ENCODE measurements at places on chromosomes 4 and X.

- DNase-seq = peak; percentile 92
Measured at GRCh38 chr4:140358281-140358680, 15.2 kb upstream of the SCOC start.

GRCh38 chr4:22941688-22942375, 249.1 kb downstream of the GBA3 start:
- no peak for DNase-seq

DNA sequence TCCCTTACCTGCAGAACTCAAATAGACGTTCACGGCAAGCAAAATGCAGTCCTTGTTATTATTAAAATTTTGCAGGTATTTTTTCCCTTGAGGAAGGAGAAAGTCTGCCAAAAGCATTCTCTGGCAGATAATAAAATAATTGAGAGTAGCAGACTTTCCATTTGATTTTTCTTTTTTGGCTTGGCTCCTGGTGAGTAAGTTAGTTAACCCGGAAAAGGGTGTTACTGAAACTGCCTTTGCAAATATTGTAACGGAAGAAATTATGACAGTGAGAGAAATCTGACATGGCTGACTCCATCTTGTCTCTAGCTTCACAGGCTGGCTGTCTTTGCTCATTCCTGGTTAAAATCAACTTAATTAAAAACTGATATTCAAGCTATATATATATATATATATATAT, 100.5 kb downstream of the GPR143 start:
- DNase-seq = no peak

- DNase-seq = no peak
Measured at GRCh38 chrX:50168241-50168687, 32.5 kb downstream of the AKAP4 start.

DNA sequence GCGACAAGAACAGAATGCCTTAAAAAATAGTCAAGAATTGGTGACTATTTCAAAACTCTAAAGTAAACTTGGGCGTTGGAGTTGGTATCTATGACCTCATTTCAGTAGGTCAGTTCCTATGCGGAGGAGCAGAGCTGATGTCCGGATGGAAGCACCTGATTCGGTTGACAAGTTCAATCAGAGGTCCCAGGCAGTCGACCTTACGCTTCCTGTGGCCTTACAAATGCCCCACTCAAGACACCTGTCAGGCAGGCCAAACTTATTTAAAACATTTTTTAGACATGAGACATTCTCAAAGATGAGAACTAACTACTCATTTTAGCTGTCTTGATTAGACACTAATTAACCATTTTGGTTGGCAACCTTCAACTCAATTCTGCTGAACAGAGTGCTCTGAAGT, 137.7 kb upstream of the ADAMTS3 start:
- DNase-seq = no peak

GRCh38 chrX:97066381-97066780, 182.7 kb downstream of the RPA4 start:
- DNase-seq = no peak

DNA sequence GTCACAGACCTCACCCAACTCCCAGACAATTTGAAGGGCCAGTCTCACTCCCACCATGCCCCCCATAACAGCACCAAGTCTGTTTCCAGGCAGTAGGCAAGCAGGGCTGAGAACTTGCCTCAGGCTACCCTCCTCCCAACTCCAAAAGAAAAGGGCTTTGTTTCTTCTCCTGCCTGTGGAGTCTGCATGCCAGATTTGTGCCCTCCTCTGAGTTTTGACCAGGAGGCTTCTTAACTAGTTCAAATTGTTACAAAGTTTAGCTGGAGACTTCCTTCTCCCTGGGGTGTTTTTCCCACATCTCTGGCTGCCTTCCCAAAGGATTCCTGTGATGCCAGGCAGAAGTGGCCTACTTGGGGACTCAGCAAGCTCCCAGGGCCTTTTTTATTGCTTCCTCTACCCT, 29.6 kb downstream of the PBDC1 start:
- DNase-seq = no peak

GRCh38 chr4:4402966-4403365, 16.1 kb downstream of the NSG1 start:
- DNase-seq = no peak

GRCh38 chr4:47088298-47088697, 56.9 kb downstream of the GABRB1 start:
- no peak for DNase-seq

GRCh38 chr4:79688691-79689090, 280.7 kb upstream of the GK2 start:
- no peak for DNase-seq

- DNase-seq = peak; percentile 80
Measured at GRCh38 chr4:80989921-80990544, 40.5 kb upstream of the BMP3 start.

DNA sequence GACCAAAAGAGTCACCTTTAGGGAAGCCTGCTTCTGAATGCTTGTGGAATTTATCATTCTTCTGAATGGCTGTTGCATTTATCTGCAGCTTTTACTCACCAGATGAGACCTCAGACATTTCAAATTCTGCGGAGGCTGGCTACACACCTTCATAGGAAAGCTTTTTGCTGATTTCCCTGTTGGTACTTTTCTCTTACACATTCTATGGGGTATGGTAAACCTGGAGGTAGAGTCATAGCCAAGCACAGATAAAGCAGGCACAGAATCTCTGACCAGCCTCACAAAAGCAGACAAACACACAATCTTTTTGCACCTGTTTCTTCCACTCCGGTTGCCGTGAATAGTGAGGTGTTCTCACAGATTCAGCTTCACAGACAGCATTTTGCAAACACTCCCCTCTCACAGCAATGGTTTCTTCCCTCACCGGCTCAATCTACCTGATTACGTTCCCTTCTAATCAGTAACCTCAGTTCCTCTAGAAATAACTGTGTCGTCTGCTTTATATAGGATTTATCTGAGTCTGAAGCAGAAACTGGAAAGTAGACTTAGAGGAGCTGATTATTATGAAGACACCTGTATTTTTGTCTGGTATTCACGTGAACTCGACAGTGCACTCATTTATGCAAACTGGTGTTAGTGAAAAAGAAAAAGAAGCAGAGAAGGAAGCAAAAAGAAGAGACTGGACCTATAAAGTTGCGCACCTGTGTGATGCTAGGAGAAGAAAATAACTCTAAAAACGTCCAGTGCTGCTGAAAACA, 83.1 kb downstream of the DMD start:
- DNase-seq = no peak

DNA sequence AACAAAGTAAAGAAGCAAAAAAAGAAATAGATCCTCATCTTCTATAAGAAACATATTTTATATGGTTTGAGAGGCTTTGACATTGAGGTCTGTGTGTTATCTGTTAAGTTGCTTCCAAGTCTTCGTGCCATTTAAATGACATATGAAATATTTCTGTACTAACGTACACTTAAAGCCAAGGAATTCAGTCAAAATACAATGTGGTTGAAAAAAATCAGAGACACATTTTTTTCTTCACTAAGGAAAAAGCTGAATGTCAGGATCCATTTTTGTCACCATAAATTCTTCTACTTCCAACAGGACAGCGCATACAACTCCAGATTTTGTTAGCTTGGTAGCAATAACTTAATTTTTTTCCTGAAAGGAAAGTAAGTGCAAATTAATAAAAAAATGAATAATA, 168.5 kb downstream of the FAT4 start:
- no peak for DNase-seq

GRCh38 chr4:120316416-120316815, 249.8 kb upstream of the MAD2L1 start:
- DNase-seq = no peak

DNA sequence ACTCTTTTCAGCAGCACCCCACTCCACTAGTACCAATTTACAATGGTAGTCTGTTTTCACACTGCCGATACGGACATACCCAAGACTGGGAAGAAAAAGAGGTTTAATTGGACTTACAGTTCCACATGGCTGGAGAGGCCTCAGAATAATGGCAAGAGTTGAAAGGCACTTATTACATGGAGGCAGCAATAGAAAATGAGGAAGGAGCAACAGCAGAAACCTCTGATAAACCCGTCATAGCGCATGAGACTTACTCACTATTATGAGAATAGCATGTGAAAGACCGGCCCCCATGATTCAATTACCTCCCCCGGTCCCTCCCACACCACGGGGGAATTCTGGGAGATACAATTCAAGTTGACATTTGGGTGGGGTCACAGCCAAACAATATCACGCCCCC, 34.1 kb upstream of the MAGEA4 start:
- no peak for DNase-seq

DNA sequence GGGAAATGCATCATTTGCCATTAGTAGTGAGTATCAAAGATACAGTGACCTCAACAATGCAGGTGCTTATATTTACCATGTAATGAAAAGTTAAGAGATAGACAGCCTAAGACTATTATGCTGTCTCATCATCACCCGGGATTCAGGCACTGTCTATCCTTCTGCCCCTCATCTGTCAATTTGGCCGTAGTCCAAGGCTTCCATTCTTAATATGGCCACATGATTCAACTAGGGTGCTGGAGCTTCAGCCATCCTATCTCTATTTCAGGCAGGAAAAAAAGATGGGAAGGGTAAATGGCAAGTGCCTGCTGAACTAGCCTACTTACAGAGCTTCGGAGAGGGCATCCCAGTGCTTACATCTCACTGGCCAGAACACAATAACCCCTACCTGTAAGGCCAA, 196.7 kb upstream of the LNX1 start:
- no peak for DNase-seq

DNA sequence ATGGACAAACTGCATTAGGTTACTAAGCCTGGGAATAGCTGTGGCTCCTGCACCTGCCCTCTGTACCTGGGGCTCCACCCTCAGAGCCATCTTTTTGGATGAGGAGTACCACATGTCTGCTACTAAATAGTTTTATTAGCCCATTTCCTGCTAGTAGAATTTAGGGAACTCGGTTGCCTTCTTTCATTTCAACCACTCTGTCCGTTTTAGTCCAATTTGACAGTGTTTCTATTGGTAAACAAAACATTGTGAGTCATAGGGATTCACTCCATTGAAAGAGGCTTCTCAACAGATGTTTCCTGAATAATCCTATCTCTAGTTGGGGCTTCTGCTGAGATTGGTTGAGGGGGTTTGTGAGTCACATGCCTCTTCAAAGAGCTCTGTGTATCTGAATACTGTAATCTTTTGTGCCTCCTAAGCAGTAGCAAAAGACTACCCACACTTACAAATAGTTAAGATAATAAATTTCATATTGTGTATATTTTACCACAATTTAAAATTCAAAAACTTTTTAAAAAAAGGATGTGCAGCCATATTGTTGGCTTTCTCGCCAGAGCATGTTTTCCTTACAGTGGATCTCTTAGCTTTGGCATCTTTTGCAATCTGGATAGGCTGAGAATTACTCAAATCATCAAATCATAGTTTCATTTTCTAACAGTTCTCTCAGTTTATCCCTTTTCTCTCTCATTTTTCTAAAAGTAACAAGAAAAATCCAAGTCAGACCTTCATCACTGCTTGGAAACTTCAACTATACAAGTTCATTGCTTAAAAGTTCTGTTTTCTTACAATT, 9.9 kb downstream of the FAM200B start:
- peak; percentile 32 for DNase-seq

DNA sequence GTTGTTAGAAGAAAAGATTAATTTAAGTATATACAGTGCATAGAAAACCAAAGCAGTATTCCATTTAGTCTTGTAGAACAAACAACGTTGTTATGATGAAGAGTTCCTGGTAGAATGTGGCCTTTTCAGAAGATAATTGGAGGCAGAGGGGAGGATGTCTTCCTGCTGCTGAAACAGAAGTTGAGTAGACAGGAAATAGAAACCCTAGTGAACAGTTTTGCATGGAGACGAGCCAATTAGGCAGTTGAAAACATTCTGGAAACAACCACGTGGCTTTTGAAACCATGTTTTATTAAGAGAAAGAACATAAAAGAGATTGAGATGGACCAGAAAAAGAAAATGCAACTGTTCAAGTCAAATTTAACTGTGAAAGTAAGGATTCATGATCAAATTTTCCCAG, 325.2 kb downstream of the CAMK2D start:
- peak; percentile 2 for DNase-seq

DNA sequence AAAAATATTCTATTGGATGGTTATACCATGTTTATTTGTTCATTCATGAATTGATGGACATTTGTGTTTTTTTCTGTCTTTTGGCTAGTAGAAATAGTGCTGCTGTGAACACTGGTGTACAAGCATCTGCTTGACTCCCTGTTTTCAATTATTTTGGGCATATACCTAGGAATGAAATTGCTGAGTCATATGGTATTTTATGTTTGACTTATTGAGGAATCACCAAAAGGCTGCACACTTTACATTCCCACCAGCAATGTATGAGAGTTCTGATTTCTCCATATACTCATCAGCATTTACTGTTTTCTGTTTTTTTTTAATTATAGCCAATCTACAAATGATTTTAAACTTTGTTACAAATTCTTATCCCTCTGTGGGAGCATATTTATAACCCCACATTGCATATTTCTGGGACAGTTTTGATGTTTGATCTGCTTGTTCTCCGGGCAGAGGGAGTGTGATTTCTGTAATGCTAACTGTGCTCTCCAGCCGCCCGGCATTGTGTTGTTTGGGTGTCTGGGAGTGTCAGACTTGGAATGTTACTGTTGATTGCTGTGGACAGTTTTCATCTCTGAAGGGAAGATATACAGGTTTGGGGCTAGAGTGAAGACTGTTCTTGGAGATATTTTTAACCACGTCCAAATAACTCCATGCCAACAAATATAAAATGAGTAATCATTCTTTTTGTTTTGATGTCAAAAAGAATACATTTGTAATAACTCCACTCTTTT, 60.5 kb upstream of the PGRMC2 start:
- DNase-seq = peak; percentile 25

GRCh38 chr4:67725981-67726380, 25.0 kb upstream of the UBA6 start:
- no peak for DNase-seq

- no peak for DNase-seq
Measured at GRCh38 chr4:98862371-98862770, 66.6 kb downstream of the EIF4E start.

- no peak for DNase-seq
Measured at GRCh38 chr4:7137326-7138200, 54.8 kb upstream of the SORCS2 start.

DNA sequence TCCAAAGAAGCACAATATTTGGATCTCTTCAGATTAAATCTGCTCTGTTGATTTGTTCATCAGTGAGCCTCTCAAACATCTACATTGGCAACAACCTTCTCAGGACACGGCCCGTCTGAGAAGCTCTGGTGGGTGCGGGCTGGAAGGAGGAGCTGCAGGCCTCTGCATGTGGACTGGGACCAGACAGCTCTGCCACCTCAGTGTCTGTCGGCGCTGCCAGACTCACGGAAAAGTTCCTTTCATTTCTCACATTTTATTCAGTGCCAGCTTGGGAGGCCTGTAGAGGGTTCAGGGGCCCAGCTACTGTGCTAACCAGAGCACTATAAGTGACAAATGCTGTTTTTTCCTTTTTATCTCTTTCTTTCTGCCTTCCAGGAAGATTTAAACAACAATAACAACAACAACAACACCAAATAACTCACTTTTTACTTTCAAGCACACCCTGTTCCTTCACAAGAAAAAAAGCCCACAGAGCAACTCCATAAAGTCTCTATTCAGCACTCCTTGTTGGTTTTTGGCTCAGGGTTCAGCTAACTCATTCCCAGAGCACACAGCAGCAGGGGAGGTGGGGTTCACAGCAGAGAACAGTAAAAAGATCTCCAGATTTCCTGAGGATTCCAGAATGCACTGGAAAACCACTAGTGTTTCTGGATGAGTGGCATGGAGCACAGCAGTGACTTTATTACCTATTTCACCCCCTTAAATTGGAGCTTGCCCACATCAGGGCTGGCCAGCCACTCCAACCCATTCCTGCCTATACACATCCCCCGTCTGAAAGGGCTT, 23.2 kb upstream of the HOPX start:
- no peak for DNase-seq
